Type B pancreatic cell (in vitro differentiated cells): ENCODE measurements at places on chromosomes 7 and 10. TPM values are rescaled to one million over a fixed set of nuclear protein-coding genes. Genes with fewer than 3 reads are reported as not detected.

The ENTPD1 gene
- total RNA-seq, result 0.69 and 1.0 TPM in 2 replicates

DNA sequence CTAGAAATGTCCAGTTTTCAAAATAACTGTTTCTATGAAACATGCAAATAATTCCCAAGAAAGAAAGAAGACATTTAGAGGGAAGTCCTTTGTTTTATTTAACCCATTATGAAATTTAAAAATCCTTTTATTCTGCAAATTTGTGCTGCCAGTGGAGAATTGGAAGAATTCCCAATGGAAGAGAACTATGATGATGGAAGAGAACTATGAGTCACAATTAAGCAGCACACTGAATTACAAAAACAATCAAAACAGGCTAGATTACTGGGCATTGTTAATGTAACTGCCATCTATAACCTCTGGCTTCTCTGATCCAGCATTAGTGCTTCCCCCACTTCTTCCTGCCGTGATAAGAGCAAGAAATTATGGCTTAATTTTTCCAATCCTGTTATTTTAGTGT, 126.2 kb upstream of the FEZF1 start:
- no peak for DNase-seq

The LDB3 gene
- total RNA-seq, result 0.14 and 0.85 TPM in 2 replicates

The CALHM3 gene
- total RNA-seq, result 3.3 and 20.3 TPM in 2 replicates

DNA sequence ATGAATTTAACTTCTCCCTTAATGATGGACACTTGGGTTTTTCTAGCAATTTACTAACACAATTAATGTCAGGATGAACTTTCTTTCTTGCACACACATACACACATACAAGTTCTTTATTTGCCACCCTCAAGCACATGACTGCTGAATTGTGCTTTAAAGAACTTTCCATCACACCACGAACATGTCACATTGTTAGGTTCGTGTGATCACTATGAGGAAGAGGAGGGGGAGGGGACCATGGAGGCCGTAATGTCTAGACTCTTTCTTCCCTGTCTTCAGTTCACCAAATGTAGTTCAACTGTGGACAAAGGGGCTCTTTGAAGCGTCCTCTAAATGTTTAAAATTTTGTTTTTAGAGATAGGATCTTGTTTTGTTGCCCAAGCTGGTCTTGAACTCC, 31.0 kb downstream of the NUP42 start:
- DNase-seq, result no peak

DNA sequence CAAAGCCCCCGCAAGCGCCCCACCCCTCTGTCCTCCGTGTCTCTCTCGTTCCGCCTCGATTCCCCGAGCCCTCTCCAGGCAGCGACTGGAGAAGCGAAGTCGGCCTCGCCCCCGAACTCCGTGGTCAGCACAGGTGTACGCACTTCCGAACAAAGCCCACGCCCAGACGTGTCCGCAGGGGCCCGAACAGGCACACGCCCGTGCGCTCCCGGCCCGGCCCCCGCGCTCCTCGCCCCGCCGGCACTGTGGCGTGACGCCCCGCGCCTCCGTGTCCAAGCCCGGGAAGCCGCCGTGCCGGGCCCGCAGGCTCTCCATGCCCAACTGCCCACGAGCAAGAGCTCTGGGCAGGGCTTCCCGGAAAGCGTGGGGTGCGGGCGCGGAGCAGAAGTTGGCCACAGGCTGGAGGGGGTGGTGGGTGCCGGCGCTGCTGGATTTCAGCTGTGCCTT, 662 bp downstream of the NRCAM start:
- no peak for DNase-seq

The PNLIPRP2 gene
- 0.69 and 1.2 TPM in 2 replicates for total RNA-seq

GRCh38 chr7:92621561-92622023, 31.4 kb upstream of the FAM133B start:
- no peak for DNase-seq

DNA sequence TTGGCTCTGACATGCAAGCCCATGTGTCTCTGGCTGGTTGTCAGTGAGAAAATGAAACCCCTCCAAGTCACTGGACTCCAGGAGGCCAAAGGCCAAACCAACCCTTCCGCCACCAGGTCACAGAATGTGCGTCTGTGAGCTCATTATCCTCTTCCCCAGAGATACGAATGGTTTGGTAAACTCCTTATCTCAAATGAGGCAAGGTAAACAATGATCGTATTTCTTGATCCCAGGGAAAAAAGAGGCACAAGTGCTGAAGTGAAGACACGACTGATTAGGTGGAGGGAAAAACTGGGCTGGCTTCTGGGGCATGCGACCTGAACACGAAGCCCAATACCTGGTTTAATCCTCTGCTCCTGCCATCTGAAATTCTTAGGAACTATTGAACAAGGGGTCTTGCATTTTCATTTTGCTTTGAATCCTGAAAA, 70.6 kb upstream of the ARID5B start:
- no peak for DNase-seq

DNA sequence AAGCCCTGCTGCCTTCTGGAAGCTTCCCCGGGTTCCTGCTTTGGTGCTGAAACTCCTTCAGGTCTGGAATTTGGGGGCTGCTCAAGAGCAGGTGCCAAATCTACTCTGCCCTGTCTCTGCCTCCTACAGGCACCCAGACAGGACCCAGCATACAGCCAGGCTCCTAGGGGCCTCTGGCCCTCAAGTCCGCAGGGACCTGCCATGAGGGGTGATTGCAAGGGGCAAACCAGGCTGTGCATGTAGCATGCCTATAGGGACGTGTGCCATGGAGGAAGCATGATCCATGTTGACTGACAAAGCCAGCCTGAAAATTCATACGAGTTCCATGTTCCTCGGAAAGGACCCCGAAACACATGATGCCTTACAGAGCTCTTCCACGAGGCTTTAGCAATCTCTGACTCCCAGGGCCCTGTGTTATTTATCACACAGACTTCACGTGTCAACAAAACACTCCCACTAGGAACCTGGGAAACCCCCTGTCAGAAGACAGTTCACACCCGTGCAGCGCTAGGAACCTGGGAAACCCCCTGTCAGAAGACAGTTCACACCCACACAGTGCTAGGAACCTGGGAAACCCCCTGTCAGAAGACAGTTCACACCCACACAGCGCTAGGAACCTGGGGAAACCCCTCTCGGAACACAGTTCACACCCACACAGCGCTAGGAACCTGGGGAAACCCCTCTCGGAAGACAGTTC, 75.3 kb upstream of the DNAAF5 start:
- no peak for DNase-seq

The AASS gene
- total RNA-seq, result 6.3 and 40.8 TPM in 2 replicates

The DNAJB12 gene
- 30.6 and 34.3 TPM in 2 replicates for total RNA-seq

The OR2A7 gene
- total RNA-seq, result 4.2 and 13.7 TPM in 2 replicates

The TRIM50 gene
- total RNA-seq, result 0.76 and 4.6 TPM in 2 replicates
